ENCODE measurements at places on chromosomes 2 and 18. TPM values are rescaled to one million over a fixed set of nuclear protein-coding genes. Genes with fewer than 3 reads are reported as not detected.

DNA sequence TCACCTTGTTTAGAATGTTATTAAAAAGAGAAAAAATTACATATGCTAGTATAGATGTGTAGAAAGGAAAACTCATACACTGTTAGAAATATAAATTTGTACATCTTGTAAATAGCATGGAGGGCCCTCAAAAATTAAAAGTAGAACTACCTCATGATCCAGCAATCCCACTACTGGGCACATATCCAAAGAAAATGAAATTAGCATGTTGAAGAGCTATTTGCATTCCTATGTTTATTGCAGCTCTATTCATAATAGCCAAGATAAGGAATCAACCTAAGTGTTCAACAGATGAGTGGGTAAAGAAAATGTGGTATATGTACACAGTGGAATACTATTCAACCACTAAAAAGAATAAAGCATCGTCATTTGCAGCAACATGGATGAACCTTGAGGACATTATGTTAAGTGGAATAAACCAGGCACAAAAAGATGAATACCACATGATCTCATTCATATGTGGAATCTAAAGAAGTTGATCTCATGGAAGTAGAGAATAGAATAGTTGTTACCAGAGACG, 251.5 kb upstream of the THUMPD2 start:
- DNase-seq: no peak

DNA sequence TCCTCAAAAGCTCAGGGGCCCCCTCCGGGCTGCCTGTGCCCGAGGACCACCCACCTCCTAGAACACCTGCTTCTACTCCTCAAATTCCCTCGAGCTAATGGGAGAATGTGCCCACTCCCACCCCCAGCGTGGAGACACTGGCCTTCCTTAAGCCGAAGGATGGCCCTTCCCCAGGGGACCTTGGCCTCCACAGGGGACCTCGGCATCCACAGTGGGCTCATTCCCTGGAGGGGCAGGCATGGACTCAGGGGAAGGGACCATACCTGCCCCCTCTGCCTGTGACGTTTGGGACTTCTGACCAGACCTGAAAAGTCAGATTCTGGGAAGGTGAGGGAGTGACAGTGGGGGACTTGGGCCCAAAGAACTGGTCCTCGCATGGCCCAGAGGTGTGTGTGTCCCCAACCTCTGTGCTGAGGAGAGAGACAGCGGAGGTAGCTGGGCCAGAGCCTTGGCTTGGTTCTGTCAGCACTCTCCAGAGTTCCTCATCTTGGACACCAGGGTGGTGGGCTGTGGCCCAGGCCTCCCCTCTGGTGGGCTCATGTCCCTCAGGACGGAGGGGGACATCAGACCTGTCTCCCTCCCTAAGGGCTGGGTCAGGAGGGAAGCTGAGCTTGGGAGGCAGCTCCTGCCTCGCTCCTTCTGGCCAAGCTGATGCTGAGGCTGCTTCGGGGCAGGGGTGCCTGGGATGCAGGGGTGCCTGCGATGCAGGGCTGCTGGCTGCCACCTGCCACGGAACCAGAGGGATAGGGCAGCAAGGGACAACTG, 240.4 kb downstream of the HAUS1 start:
- DNase-seq: no peak

DNA sequence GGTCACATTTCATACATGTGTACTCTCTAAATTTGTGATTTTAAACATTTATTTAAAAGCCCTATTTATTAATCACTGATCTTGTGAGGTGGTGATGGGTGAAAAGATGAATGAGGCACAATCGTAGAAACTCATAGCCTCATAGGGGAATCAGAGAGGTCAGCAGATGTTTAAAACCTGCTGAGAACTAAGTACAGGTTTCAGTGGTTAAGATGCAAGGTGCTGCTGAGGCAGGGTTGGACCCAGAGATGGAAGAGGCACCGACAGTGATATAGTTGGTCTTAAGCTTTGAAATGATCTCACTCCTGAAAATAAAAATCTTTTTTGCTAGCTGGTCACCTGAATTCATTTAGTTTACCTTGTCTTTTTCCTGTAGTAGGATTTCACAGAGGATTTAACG, 49.6 kb downstream of the LINC00305 start:
- no peak for DNase-seq

- DNase-seq: no peak
Observed at GRCh38 chr2:230777721-230778120, 65.1 kb downstream of the CAB39 start.

DNA sequence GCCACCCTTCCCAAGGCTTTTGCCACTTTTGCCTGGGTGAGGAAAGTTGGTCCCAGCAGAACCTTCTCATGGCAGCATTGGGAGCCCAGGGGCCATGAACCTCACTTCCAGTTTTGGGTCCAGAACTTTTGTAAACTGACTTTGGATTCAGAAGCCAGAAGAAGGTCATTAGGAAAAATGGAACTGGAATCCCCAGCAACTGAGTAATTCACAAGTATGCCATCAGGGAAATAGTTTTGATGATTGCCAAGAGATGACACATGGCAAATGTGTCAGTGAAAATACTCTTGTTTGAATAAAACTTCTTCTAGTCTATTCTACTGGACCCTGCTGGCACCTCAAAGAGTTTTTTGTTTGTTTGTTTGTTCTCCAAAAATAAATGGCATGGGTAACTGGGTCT, 203.7 kb downstream of the SETBP1 start:
- no peak for DNase-seq

- DNase-seq: no peak
Observed at GRCh38 chr18:70411876-70412435, 123.1 kb downstream of the SOCS6 start.

GRCh38 chr2:158125756-158126498, 24.3 kb downstream of the UPP2 start:
- no peak for DNase-seq

- DNase-seq: no peak
Observed at GRCh38 chr18:34801774-34802173, 91.7 kb downstream of the DTNA start.

DNA sequence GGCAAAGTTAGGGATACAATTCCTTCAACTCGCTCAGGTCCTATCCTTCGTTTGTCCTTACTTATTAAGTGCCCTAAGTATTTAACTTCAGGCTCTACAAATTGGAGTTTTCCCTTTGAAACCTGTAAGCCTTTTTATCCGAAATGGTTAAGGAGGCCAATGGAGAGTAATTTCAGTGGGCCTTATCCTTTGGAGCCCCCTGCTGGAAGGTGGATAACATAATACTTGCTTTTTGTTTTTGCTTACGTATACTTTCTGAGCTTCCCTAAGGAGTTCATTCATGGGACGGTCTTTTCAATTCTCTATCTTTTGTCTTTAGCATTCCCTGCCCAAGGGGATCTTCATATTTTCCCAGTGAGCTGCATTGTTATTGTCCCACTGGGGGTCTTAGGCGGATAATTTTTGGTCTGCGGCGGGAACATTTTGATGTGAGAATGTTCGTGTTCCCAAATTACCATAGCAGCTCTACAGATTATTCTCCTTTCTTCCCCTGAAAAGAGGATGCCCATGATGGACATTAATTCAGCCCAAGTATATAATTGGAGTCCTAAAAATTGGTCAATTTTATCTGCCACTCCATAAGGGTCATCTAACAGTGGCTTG, 34.4 kb upstream of the TRAPPC8 start:
- DNase-seq: no peak

DNA sequence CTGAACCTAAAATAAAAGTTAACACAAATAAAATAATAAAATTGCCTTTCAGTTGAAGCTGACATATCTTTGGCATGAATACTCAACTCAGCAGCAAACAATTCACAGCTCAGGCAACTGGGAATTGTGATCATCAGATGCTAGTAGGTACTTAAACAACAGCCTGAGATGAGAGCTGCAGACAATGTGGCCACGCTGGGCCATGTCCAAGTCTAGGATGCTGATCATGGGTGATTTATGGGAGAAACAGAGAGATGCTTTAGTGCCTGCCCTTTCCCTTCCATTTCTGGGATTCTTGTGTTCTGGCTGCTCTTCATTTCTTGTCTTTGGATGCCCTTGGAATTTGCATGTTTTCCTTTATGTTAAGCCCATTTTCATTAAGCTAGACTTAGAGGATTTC, 212.4 kb upstream of the CWC22 start:
- no peak for DNase-seq

The LHCGR gene
- total RNA-seq: 0.10 TPM

The UGT1A4 gene
- not detected for total RNA-seq

The SERPINB5 gene
- total RNA-seq: not detected

The ACADL gene
- 0.59 TPM for total RNA-seq

The SKOR2 gene
- not detected for total RNA-seq

The CEBPZ gene
- 28.9 TPM for total RNA-seq

The RESP18 gene
- not detected for total RNA-seq

The RGPD3 gene
- total RNA-seq: not detected

Measured in left ventricle myocardium superior (tissue), 1 donor.